Osteocyte (in vitro differentiated cells): ENCODE measurements at places on chromosomes 13 and 19. TPM values are rescaled to one million over a fixed set of nuclear protein-coding genes. Genes with fewer than 3 reads are reported as not detected.

- peaks cover 7% of the 10 kb centered on the region for H3K4me1 ChIP-seq
- DNase-seq, result no peak
- no peaks in the 10 kb centered on the region for H3K27me3 ChIP-seq
- H3K4me3 ChIP-seq, result no peak overlapping the region
- H3K27ac ChIP-seq, result peak overlapping the region; percentile 44
These were observed 116.9 kb downstream of the DPF1 start for GRCh38 chr19:38107129-38107528.

GRCh38 chr19:30161021-30161655 is 211.0 kb upstream of the ZNF536 start:
- H3K36me3 ChIP-seq, result no peaks in the 10 kb centered on the region
- no peak for DNase-seq
- H3K27me3 ChIP-seq, result no peaks in the 10 kb centered on the region
- no peaks in the 10 kb centered on the region for H3K4me1 ChIP-seq
- H3K27ac ChIP-seq, result no peak overlapping the region
- no peak overlapping the region for H3K4me3 ChIP-seq

GRCh38 chr13:36163809-36164308 is 32.7 kb upstream of the DCLK1 start:
- peaks cover 2% of the 10 kb centered on the region for H3K36me3 ChIP-seq
- peaks cover 23% of the 10 kb centered on the region for H3K4me1 ChIP-seq
- no peak overlapping the region for H3K4me3 ChIP-seq
- DNase-seq, result peak; percentile 83

The ZNF570 gene
- 7.3 and 8.1 TPM in 2 replicates for total RNA-seq

GRCh38 chr13:79525064-79525857 is 44.3 kb downstream of the NDFIP2 start:
- H3K27ac ChIP-seq, result no peak overlapping the region
- no peak overlapping the region for H3K4me3 ChIP-seq
- DNase-seq, result no peak
- no peaks in the 10 kb centered on the region for H3K27me3 ChIP-seq
- no peaks in the 10 kb centered on the region for H3K4me1 ChIP-seq

- H3K4me1 ChIP-seq, result peaks cover 2% of the 10 kb centered on the region
- H3K27me3 ChIP-seq, result peaks cover 26% of the 10 kb centered on the region
- DNase-seq, result no peak
- H3K36me3 ChIP-seq, result no peaks in the 10 kb centered on the region
These were observed 3.2 kb downstream of the CEBPA start for GRCh38 chr19:33299051-33299688.

GRCh38 chr19:28324275-28325060 is 888.5 kb downstream of the UQCRFS1 start:
- no peak for DNase-seq
- no peaks in the 10 kb centered on the region for H3K27me3 ChIP-seq
- no peak overlapping the region for H3K4me3 ChIP-seq
- H3K27ac ChIP-seq, result no peak overlapping the region

GRCh38 chr13:39130301-39130700 is 92.0 kb downstream of the NHLRC3 start:
- H3K27me3 ChIP-seq, result peaks cover 60% of the 10 kb centered on the region
- H3K27ac ChIP-seq, result no peak overlapping the region
- no peak overlapping the region for H3K4me3 ChIP-seq
- H3K36me3 ChIP-seq, result no peaks in the 10 kb centered on the region
- no peak for DNase-seq
- H3K4me1 ChIP-seq, result no peaks in the 10 kb centered on the region

DNA sequence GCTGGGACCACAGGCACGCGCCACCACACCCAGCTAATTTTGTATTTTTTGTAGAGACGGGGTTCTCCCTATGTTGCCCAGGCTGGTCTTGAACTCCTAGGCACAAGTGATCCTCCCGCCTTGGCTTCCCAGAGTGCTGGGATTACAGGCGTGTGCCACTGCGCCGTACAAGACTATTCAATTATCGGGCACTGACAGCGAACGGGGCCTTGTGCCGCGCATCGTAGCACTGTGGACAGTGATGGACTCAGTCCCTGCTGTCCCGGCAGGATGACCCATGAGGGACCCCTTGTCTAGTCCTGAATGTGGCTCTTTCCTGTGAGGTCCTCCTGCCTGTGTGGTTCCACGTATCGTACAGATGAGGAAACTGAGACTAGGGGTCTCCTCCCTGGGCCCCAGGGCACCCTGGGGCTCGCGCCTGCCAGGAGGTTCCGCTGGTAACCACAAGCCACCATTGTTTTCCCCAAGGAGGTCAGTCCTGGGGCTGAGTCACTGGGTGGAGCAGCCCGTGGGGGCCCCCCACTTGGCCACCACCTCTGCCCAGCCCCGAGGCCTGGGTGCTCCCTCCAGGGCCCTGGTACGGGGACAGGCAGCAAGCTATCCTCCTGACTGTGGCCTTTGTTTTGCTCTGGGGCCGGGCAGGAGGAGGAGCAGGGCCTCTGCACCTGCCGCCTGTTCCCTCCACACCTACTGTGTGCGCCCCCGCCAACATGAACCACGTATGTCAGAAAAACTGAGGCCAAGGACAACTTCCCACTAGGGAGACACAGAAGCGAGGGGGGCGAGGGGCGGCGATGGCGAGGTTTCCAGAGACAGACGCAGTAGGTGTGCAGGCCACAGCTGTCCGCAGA is 2.9 kb upstream of the TCF3 start:
- peaks cover 18% of the 10 kb centered on the region for H3K4me1 ChIP-seq
- H3K36me3 ChIP-seq, result no peaks in the 10 kb centered on the region
- no peak overlapping the region for H3K4me3 ChIP-seq
- no peaks in the 10 kb centered on the region for H3K27me3 ChIP-seq
